Iris pigment epithelial cell (primary cell): ENCODE measurements at places on chromosomes 13 and 19.

DNA sequence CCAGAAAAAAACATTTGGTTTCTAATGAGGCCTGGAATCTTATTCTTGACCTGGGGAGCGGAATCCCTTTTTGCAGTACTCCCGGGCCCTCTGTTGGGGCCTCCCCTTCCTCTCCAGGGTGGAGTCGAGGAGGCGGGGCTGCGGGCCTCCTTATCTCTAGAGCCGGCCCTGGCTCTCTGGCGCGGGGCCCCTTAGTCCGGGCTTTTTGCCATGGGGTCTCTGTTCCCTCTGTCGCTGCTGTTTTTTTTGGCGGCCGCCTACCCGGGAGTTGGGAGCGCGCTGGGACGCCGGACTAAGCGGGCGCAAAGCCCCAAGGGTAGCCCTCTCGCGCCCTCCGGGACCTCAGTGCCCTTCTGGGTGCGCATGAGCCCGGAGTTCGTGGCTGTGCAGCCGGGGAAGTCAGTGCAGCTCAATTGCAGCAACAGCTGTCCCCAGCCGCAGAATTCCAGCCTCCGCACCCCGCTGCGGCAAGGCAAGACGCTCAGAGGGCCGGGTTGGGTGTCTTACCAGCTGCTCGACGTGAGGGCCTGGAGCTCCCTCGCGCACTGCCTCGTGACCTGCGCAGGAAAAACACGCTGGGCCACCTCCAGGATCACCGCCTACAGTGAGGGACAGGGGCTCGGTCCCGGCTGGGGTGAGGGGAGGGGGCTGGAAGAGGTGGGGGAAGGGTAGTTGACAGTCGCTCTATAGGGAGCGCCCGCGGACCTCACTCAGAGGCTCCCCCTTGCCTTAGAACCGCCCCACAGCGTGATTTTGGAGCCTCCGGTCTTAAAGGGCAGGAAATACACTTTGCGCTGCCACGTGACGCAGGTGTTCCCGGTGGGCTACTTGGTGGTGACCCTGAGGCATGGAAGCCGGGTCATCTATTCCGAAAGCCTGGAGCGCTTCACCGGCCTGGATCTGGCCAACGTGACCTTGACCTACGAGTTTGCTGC is at the start of gene ICAM4:
Gene ICAM4 (plus strand): TSS at position 153 of the 935 bp plus-strand sequence. CDS start 58 bp downstream, at position 211.
- peak; percentile 70 for DNase-seq

- peak; percentile 85 for DNase-seq
Measured at GRCh38 chr13:52195401-52195837, 36.0 kb upstream of the NEK3 start.

DNA sequence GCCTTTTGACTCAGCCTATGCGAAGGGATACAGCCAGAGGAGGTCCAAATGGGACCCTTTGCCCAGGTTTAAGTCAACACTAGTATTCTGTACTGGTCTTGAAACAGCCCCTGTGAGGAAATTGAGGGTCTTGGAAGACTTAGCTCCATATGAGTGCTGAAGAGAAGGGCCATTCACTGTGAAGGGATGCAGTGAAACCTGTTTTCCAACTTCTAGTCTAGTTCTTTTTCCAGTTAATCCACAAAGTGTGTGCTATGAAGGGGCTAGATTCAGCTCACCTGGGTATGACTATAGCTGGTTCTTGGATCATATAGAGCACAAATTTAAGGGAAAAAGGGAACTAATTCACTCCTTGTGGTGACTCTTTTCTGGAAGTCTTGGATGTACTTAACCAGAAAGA is 4.0 kb downstream of the ZBTB32 start:
- DNase-seq = no peak

DNA sequence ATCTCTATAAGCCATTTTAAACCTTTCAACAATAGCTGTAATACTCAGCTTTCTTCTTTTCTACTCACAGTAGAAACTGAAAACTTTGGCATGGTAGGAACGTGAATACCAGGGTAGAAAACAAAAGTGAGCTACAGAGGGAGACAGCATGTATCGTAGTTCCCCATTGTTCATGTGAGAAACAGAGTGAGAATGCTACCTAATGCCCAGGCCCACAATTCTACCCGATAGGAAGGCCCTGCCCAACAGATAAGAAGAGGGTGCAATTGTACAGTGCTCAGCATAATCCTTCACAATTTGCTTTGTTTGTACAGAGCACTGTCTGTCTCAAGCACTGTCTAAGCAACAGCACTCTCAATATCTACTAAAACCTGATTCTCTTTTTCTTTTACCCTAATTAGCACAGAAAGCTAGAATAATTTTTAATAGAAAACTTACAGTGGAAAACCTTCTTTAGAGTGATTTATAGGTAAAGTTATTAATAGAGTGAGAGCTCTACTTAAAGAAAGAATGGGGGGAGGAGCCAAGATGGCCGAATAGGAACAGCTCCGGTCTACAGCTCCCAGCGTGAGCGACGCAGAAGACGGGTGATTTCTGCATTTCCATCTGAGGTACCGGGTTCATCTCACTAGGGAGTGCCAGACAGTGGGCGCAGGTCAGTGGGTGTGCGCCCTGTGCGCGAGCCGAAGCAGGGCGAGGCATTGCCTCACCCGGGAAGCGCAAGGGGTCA is 322.3 kb downstream of the EFNB2 start:
- no peak for DNase-seq

DNA sequence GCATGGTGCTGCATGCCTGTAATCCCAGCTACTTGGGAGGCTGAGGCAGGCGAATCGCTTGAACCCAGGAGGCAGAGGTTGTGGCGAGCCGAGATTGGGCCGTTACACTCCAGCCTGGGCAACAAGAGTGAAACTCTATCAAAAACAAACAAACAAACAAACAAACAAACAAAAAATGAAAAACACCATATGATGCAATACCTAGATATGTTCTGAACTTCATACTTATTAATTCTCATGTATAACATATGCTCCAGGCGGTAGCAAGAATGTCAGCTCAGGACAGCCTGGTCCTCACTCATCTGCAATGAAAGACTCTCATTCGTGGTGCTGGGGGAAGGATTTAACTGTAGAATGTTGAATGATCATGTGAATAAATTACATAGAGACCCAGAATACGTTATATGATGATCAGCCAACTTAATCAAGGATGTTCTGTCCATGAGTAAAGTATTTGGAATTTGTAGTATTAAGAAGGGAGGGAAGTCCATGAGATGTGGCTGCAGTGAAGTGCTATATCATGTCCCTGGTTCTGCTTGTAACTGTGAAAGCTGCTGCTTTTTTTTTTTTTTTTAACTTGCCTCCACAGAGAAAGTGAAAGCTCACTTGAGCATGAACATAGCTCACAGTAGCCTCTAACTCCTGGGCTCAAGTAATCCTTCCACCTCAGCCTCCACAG is 206.8 kb downstream of the UQCRFS1 start:
- no peak for DNase-seq

DNA sequence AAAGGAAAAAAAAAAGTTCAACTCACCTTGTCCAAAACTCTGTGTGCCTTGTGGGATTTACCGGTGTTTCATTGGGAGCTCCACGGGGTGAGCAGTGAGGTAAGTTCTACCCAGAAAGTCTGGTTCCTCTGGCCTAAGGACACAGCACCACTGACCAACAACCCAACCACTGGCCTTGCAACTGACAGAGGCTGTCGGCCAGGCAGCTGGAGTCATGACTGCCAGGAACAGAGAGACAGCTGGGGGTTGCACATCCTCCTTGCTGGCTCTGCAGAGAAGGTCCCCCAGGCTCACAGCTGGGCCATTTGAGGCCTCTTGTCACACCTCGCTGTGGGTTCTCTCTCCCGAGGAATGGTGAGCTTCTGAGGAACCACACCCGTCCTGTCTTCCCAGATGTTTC is 59.5 kb downstream of the ANKRD10 start:
- DNase-seq = no peak

GRCh38 chr13:111485491-111486250 is 165.2 kb downstream of the TEX29 start:
- no peak for DNase-seq

- DNase-seq = no peak
Measured at GRCh38 chr19:6248341-6248740, 31.4 kb downstream of the MLLT1 start.

DNA sequence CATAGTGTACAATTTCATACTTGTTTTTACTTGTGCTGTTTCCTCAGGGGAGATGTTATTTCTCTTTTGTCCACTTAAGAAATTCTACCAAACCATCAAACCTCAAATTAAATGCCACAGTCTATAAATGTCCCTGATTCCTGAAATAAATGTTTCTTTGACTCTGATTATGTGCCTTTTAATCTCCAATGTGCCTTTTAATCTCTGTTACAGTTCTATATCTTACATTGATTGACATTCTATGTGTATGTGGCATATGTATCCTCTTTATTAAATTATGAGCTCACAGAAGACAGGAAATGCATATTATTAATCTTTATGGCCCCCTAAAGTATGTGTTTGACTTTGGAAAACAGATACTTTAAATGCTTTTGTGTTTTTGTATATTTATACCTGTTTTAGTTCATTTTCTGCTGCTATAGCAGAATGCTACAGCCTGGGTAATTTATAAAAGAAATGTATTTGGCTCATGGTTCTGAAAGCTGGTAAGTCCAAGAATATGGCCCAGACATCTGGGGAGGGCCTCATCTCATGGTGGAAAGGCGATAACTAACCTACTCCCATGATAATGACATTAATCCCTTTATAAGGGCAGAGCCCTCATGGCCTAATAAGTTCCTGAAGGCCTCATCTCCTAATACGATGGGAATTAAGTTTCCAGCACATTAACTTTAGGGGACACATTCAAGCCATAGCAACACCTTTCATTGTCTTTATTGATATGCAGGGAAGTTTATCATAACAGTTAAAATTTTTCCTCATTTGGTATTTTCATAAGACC is 403.9 kb downstream of the LIG4 start:
- DNase-seq = no peak
